ENCODE measurements at places on chromosomes 5 and 9.

GRCh38 chr9:93657331-93658111, 81.1 kb downstream of the PHF2 start:
- no peak for DNase-seq

GRCh38 chr5:35129921-35130485, 82.3 kb upstream of the AGXT2 start:
- no peak for DNase-seq

DNA sequence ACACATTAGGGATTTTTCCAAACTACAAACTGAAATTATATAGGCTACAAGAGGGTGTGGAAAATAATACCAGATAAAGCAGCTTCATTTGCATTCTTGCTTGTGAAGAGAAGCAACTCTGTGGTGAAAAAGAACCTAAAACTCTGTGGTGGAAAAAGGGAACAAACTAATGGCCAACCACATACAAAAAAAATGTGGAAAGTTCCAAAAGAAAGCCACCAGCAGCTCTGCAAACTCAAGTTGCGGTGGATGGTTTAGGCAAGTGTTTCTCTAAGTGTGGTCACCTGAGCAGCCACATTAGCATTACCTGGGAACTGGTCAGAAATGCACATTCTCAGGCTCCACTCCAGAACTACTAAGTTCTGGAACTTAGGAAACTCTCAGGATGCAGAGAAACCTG, 586.4 kb downstream of the ACTL7B start:
- DNase-seq: no peak

DNA sequence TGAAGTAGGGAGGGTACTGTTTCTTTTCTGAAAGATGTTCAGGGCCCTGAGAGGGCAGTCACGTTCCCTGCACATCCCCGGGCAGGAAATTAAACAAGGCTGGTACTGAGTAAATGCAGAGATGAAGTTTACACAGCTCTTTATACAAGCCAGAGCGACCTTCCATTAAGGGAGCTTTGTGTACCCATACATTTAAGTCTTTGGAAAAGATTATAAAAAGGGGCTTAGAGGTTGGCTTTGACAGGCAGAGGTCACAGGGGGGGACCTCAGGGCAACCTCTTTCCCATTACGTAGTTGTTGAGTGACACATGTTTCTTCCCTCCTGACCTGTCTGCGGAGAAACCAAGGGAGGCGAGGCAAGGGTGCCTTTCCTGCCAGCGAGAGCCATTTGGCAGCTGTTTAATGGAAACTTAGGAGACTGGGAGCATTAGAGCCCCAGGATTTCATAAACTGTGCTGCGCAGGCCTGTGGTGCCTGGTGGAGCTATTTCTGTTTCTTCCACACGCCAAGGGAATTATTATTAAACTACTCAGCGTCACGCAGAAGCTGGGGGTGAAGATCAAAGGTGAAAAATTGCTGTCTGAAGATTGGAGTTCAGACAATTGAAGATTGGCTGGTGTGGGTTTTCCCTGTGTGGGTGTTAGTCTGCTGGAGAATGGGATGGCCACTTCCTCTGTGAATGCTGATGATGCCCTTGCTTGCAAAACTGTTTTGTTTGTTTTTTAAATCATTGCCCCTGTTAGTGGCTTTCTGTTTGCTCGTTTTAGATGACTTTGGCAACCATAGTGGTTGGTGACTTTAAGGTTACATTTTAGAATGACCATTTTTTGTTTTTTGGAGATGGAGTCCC, 3.2 kb upstream of the SMIM32 start:
- DNase-seq: peak; percentile 42

DNA sequence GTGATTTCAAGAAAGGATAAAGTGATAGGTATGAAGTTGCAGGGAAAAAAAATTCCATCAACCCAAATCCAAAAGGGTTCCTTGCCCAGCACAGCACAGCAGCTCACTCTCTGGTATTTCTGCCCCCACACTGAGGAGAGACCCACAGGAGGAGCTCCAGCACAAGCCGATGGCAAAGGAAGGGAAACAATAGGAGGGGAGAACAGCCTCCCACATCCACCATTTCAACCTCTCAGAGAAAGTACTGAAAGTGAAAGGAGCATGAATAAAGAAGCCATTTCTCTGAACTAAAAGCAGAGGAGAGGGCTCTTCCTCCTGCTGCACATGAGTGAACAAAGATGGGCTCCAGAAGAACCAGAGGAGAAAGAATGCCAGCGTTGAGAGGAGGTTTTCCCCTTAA, 54.9 kb upstream of the ZSWIM6 start:
- DNase-seq: no peak

GRCh38 chr9:124840300-124840833, 12.9 kb upstream of the WDR38 start:
- peak; percentile 31 for DNase-seq

DNA sequence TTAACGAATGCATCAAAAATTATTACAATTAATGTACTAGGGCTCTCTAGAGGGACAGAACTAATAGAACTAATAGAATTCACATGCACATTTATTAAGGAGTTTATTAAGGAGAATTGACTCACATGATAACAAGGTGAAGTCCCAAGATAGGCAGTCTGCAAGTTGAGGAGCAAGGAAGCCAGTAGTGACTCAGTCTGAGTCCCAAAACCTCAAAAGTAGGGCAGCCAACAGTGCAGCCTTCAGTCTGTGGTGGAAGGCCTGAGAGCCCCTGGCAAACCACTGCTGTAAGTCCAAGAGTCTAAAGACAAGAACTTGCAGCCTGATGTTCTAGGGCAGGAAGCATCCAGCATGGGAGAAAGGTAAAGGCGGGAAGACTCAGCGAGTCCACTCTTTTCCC, 633.8 kb downstream of the SEMA5A start:
- DNase-seq: no peak

DNA sequence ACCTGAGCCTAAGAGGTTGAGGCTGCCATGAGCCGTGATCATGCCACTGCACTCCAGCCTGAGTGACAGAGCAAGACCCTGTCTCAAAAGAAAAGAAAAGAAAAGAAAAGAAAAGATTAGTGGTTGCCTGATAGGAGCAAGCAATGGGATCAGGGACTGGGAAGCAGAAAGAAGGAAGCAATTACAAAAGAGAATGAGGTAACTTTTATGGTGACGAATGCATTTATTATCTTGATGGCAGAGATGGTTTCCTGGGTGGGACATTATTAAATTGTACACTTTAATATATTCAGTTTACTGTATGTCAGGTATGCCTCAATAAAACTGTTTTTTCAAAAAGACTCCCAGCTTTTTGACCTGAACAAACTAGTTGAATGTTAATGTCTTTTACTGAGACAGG, 7.5 kb upstream of the PFDN1 start:
- no peak for DNase-seq

DNA sequence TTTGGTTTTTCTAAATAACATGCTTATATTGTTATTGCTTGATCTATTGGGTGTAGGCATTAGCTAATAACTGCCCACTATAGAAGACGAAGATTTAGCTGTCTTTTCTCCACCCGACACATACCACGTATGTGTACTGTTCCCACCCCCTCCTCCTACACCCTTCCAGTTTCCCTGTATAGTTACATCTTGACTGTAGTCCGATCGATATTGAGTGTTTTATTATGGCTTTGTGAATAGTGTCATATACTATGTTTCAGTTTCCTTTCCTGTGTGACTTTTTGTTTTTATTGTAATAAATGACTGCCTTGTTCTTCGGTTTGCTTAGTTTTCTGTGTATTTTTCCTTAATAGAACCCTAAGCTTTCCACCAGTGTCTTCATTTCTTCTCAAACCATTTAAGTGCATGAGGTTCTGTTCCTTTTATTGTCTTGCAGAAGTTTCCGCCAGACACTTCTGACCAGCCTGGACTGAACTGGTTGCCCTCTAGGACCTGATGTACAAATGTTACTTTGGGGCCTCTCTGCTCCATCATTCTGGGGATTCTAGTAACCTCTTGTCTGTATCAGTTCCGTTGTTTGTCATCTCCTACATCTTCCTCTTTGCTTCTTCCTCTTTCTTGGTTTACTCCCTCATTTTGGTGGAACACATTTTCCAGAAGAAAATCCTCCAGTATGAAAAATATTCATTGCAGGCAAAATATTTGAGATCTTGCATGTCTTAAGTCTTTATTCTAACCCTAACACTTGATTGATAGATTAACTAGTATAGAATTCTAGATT, 61.8 kb downstream of the PRKACG start:
- DNase-seq: no peak

Data from NCI-H1092 treated with DMSO at 0.1 percent for 48 hours (cell line).